MG63 (cell line): ENCODE measurements at places on chromosomes 6 and 20. TPM values are rescaled to one million over a fixed set of nuclear protein-coding genes. Genes with fewer than 3 reads are reported as not detected.

Gene CDH22
- total RNA-seq: not detected in 2 replicates

Gene SEL1L2
- not detected in 2 replicates for total RNA-seq

GRCh38 chr6:141460743-141461484 is 671.8 kb upstream of the GJE1 start:
- DNase-seq: no peak

- no peak for DNase-seq
Measured at GRCh38 chr20:23459461-23460150, 6.9 kb upstream of the CST11 start.

Gene COMMD7
- total RNA-seq: 70.5 and 112 TPM in 2 replicates

DNA sequence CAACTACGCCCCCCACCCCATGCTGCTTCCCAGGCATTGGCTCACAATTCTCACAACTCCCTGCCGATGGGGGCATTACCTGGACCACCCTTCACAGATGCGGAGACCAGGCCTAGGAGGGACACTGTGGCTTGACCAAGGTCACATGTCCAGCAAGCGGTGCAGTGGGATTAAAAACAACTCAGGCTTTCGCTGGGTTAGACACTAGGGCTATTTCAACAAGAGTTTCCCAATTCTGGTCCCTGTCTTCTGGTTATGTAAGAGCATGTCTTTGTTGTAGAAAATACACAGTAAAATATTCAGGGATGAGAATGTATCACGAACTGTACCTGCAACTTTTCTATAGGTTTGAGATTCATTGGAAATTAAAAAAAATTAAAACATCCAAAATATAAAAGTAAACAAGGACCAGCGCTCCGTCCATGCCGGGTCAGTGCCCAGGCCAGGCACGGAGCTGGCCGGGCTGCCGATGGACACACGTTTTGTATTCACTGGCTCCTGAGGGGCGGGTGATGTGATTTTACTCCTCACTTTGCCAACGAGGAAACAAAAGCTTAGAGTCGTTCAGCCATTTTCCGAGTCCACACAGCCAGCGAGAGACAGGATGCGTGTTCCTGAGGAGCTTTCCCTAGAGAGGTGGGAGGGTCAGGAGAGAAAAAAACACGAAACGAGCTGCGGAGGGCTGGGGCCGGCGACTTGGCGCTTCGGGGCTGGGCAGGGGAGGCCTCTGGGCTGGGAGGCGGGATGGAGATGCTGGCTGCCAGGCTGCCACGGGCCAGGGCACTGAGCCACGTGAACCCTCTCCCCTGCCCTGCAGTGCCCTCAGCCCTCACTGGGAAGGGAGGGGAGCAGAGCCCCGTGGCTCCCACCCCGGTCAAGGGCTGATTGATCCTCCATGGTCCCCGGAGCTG is 17.1 kb upstream of the VSTM2L start:
- no peak for DNase-seq

- DNase-seq: no peak
Measured at GRCh38 chr6:18211338-18211737, 53.0 kb downstream of the DEK start.

- no peak for DNase-seq
Measured at GRCh38 chr6:67252663-67253062, 1382.4 kb upstream of the ADGRB3 start.

DNA sequence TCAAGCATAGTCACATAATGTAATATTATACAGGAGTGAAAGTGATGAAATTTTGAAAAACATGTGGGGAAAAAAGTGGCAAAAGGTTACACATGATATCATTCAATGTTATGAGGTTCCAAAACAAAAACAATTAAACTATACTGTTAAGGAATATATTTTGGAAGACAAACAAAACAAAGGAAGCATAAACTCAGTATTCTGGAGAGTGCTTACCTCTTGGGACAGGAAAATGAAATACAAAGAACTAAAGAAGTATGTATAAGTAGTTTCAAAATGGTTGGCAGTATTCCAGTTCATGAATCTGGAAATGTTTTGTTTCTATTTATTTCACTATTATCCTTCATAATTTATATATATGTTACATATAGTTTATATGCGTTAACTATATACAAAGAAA is 213.5 kb downstream of the MOXD1 start:
- no peak for DNase-seq

DNA sequence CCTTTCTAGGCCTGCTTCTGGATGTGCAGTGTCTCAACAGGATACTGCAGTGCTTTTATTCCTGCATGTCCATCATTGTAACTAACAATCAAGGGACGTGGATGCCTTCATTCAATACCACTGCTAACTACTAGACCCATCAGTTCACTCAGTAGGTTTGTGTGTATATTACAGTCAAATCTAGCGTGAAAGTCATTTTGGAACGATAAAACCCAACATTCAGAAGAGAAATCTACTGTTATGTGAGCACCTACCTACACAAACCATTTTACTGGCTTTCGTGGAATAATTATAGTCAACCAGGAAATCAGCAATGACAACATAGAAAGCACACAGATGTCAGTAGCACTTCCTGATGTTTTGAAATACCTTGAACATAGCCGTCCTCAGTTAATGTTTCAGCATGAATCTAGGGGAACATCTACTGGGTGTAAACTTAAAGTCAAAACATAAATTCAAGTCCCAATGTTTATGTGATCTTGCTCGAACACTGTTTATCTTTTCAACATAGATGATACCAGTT is 270.6 kb downstream of the FARS2 start:
- no peak for DNase-seq

- DNase-seq: no peak
Measured at GRCh38 chr6:154471609-154472362, 38.7 kb downstream of the CNKSR3 start.

- no peak for DNase-seq
Measured at GRCh38 chr20:37560629-37561028, 33.0 kb upstream of the BLCAP start.

Gene TMEM151B
- total RNA-seq: 0.20 TPM in 1 of 2 replicates, not detected in the other

Gene PROCR
- total RNA-seq: 40.0 and 53.8 TPM in 2 replicates

DNA sequence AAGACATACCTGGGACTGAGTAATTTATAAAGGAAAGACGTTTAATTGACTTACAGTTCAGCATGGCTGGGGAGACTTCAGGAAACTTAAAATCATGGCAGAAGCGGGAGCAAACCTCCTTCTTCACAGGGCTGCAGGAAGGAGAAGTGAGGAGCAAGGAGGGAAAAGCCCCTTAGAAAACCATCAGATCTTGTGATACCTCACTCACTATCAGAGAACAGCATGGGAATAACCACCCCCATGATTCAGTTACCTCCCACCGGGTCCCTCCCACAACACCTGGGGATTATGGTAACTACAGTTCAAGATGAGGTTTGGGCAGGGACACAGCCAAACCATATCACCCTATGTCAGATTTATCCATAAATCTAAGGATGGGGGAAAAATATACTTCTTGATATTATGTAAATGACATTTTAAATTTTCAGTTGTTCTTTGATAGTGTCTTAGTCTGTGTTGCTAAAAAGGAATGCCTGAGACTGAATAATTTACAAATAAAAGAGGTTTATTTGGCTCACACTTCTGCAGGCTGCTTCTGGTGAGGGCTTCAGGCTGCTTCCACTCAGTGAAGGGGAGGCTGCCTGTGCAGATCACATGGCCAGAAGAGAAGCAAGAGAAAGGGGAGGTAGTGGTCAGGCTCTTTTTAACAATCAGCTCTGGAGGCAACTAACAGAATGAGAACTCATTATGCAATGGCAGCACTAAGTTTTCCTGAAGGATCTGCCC is 1.2 kb upstream of the MCM9 start:
- no peak for DNase-seq

DNA sequence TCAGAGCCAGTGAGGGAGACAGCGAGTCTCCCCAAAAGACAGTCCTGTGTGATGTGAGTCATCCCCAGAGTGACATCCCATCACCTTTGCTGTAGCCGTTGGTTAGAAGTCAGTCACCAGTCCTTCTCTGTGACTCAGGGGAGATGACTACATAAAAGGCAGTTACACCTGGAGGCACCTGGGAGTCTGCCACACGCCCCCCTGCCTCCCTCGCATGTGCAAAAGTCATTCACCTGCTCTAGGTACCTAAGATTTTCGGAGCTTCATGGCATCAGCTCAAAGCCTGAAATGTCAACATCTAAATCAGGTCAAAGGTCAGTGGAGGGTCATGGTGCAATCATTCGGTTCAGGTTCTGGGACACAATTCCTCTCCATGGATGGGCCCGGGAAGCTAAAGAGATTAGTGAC is 50.3 kb downstream of the PRR18 start:
- DNase-seq: no peak

DNA sequence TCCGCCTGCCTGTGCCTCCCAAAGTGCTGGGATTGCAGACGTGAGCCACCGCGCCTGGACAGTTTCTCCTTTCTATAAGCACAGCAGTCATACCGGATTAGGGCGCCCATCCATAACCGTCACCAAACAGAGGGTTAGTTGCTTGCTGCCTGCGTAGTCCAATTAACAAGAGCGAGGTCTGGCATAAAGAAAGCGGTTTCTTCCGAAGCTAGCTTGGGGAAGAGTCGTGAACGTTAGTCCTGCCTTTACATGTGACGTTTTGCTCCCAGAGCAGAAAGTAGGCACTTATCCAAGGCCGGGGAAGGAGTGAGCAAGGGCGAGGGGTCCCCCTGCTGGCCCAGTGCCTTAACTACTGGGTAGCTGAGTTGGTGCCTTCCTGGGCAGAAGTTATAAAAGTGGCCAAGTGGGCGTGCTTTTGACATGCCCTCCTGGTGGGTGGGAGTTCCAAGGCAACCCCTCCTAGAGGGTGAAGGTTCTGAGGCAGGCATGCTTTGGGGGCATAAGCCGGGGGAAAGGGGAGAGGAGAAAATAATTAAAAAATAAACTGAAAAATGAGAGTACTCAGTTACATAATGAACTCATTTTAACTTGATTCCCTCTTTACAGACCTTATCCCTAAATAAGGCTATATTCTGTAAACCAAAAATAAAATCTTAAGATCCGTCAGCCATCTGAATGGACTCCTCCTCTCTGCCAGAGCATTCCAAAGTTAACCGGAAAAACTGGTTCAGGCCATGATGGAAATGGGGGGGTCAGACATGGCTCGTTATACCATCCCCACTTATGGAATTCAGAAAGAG is 88.0 kb downstream of the FAM217A start:
- DNase-seq: peak; percentile 68

DNA sequence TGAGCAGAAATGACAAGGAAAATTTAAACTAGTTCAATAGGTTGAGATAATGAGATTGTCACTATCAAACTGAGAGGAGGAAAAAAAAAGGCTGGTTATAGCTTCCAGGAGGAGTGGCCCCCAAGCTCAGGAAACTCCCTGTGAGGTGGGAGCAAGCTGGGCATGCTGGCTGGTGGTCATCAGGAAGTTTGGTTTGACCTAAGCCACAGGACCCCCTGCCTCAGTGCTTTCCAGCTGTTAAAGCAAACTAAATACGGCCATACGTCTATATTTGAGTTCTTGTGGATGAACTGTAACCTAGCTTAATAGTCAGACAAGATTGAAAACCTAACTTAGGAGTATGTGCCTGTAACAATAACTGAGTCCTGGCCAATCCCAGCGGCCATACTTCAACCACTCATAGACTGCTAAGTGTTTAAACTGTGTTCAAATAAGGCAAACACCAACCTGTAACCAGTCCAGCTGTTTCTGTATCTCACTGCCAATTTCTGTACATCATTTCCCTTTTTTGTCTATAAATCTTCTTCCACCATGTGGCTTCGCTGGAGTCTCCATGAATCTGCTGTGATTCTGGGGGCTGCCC is 24.6 kb upstream of the ZBTB24 start:
- DNase-seq: no peak

DNA sequence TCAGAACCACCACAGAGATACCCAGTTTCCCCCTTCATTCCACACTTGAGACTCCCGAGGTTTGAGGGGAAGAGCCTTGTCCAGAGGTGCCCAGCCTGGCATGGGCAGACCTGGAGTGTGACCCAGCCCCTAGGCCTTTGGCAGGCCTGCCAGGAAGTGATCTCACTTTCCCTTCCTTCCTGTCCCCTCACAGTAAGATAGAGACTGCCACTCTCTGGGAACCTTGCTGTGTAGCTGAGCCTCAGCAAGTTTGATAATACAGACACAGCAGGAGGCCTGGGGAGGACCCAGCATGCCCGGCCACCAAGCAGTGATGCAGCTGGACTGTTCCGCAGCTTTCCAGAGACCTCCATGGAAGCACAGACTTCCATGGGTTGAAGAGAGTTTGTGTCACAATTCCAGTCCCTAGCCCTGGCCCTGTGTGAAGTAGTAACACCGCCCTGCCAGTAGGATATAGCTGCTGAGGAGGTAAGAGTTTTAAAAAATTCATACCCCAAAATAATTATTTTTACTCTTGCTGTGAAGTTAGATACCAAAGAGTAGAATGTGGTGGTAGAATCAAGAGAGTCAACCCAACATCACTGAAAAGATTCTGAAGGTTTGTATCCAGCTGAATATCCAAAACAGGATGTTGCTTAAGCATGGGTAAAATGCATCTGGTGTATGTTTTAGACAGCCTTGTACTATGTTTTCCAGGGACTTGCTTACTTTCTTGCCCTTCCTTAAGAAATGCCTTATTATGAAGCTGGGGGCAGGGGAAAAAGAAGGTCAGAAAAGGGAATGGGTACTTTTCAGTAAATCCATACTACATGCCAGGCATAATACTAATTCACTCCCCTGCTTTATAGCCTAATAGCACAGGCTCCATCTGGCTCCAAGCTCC is 16.3 kb downstream of the PKIG start:
- DNase-seq: peak; percentile 62

GRCh38 chr6:168183613-168183970 is 104.6 kb upstream of the FRMD1 start:
- no peak for DNase-seq

Gene PREP
- total RNA-seq: 15.9 and 34.6 TPM in 2 replicates

DNA sequence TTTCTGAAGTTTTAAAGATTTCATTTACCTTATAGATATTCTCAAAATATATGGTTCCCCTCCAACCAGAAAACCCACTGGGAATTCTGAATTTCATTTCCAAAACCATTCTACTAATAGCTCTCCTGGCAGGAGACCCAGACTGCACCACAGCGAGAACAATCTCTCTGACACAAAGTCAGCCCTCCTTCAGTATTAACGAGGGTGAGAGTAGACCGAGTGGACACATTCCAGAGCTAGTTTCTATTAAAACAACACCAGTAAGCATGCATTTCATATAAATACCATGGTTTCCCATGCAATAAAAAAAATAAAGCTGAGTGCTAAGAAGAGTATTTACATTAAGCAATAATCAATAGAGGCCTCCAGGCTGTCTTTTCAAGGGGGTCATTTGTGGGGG is 899.6 kb upstream of the SLC35B3 start:
- no peak for DNase-seq

Gene CCN6
- not detected in 2 replicates for total RNA-seq

- no peak for DNase-seq
Measured at GRCh38 chr6:52739627-52740026, 23.6 kb downstream of the GSTA2 start.
